Natural killer cell (primary cell): ENCODE measurements at places on chromosomes 6 and 20. TPM values are rescaled to one million over a fixed set of nuclear protein-coding genes. Genes with fewer than 3 reads are reported as not detected.

DNA sequence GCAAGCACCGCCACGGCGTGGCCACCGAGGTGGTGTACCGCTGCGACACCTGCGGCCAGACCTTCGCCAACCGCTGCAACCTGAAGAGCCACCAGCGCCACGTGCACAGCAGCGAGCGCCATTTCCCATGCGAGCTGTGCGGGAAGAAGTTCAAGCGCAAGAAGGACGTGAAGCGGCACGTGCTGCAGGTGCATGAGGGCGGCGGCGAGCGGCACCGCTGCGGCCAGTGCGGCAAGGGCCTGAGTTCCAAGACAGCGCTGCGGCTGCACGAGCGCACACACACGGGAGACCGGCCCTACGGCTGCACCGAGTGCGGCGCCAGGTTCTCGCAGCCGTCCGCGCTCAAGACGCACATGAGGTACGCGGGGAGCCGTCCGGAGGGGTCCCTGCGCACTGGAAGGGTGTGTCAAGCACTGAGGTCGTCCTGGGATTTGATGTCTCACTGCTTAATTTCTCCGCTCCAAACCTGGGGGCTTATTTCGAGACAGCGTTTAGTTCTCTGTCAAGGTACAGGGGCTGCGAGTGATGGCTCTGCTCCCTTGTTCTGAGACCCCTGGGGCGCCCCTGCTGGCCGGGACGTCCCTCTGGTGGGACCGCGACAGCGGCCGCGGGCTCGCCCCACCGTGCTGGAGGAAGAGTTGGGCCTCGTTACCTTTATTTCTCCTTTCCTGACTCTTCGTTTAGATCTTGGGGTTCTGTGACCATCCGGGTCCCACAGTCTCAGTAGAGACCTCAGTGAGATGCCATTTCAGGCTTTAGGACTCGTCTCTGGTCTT, 3.6 kb downstream of the GZF1 start:
- DNase-seq: no peak

Gene ZNF165
- 0.85 TPM for total RNA-seq

GRCh38 chr20:31990641-31991338, 19.4 kb upstream of the CCM2L start:
- no peak for DNase-seq

DNA sequence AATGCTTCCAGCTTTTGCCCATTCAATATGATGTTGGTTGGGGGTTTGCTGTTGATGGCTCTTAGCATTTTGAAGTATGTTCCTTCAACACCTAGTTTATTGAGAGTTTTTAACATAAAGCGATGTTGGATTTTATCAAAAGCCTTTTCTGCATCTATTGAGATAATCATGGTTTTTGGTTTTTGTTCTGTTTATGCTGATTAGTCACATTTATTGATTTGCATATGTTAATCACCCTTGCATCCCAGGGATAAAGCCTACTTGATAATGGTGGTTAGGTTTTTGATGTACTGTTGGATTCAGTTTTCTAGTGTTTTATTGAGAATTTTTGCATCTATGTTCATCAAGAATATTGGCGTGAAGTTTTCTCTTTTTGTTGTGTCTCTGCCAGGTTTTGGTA, 40.4 kb upstream of the COL9A1 start:
- no peak for DNase-seq

GRCh38 chr6:37305841-37306425, 47.9 kb upstream of the RNF8 start:
- DNase-seq: no peak

Gene VIP
- not detected for total RNA-seq

DNA sequence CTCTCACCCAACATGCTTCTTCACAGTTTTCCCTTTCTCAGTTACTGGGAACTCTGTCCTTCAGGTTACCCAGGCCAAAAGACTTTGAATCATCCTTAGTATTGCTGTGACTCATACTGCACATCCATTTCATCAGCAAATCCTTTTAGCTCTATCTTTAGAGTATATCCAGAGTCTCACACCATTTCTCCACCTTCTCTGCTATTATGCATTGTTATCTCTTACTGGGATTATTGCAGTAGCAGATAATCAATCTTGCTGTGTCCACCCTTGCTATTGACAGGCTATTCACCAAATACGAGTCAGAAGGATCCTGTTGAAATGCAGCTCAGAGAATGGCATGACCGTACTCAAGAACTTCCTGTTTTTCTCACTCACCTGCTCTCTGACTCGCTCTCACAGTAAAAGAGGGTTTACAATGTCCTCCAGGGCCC, 57.3 kb downstream of the BCKDHB start:
- DNase-seq: peak; percentile 33

Gene ASIP
- total RNA-seq: not detected

Gene SOX18
- total RNA-seq: not detected

- DNase-seq: no peak
These were observed 12.3 kb downstream of the RSPH3 start for GRCh38 chr6:158987657-158988056.

DNA sequence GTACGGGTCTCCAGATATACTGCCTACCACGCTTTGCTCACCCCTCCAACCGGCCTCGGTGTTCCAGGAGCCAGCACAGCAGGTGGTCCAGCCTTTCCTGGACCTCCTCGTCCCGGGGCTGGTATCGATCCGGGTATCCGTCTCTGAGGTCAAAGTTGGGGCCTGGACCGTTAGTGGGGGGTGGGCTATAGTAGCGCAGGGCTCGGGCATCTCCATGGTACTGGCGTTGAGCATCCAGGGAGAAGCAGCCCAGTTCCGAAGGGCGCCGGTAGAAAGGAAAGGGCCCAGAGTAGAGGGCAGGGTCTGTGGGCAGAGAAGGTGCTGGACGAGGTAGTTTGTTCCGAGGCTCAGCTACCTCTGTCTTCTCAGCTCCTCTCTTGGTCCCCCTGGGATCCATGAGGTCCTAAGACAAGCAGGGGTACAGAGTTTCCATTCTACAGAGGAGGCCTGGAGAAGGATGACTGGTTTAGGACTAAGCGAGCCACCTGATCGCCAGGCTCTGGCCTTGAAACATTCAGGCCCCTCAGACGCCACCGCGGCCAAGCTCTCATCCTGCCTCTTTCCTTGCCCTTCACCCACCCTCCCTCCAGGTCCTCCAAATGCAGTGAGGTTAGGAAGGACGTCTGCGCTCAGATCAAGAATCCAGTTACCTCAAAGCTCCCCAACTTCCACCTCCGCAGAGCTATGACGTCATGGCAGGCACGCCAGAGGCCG, 502 bp downstream of the DXO start:
- no peak for DNase-seq

DNA sequence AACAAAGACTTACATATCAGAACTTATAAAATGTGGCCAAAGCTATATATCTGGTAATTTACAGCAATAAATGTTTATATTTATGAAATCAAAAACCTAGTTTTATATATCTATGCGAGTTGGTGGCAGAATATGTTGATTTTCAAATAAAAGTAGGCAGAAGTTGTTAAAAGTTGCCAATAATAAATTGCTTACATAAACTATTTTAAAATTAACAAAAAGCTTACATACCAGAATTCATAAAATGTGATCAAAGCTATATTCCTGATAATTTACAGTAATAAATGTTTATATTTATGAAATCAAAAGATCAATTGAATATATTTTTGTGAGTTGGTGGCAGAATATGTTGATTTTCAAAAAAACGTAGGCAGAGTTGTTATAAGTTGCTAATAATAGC, 451.8 kb upstream of the KHDRBS2 start:
- no peak for DNase-seq

GRCh38 chr6:89792881-89793280, 26.7 kb downstream of the MDN1 start:
- DNase-seq: peak; percentile 29

DNA sequence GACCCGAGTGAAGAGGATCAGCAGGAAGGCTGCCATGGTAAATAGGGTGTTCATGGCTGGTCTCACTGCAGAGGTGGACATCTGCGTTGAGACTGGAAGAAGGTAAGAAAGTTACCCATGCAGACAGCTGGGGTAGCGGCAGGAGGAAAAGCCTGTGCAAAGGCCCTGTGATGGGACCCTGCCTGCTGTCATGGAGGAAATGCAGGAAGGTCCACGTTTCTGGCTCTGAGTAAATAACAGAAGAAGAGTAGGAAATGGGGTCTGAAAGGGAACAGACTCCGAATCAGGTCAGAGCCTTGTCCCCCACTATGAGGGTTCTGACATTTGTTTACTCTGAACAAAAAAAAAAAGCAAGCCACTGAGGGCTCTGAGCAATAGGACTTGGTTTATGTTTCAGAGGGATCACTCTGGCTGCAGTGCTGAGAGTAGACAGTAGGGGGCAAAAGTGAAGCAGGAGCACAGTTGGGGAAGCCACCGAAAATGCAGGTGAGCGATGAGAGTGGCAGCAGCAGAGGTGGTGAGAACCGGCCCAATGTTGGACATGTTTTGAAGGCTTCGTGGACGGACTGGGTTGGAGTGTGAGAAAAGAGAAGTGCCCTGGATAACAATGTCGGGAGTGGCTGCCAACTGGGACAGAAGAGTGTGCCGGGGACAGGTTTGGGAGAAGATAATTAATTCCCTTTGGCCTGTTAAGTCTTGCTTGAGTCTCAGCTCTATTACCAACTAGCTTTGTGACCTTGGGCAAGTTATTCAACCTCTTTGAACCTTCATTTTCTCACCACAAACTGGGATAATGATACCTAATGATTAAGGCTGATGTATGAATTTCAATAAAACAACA, 57.9 kb upstream of the MAP7 start:
- DNase-seq: peak; percentile 63

DNA sequence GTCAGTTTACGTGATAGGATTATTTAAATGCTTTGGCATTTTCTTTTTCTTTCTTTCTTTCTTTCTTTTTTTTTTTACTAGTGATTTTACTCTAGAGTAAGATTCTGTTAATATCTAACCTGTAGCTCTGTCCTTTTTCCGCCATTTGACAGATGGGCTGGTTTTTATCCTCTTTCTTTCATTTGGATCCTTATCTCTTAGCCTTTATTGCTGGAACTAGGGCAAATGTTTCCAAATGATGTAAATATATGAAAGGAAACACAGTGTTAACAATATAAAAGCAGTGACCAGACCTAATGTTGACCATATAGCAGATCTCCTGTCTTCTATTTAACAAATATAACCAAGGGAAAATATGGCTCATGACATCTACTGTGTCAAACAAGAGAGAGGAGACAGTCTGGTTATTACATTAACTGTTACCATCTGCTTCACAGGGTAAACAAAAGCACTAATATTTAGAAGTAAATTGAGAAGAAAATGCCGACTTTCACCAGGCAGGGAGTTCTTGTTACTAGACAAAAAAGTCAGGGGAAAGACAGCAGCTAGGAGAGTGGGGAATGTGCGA, 59.8 kb upstream of the GCLC start:
- no peak for DNase-seq
